ENCODE measurements at places on chromosomes 12 and 14.

GRCh38 chr14:68741839-68742470 is 50.9 kb downstream of the ZFP36L1 start:
- no peak for DNase-seq

DNA sequence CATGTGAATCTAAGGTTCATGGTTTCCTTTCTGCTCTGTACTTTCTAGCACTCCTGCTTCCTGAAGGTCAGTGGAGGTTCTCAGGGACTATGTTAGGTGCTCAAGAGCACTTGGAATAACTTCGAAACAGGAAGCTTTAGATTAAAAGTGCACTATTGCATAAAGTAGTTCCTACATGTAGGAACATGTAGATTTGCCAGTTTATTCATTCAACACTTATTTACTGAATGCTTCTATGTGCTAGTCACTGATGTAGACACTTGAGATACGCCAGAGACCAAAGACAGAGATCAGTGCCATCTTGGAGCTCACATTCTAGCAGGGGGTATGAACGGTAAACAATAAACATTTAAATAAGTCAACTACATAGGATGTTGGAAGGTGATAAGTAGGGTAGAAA is 87.7 kb downstream of the DHRS2 start:
- no peak for DNase-seq

GRCh38 chr12:132505852-132506219 is 15.9 kb downstream of the FBRSL1 start:
- no peak for DNase-seq

- no peak for DNase-seq
Observed at GRCh38 chr12:64745259-64745807, 13.9 kb downstream of the GNS start.

DNA sequence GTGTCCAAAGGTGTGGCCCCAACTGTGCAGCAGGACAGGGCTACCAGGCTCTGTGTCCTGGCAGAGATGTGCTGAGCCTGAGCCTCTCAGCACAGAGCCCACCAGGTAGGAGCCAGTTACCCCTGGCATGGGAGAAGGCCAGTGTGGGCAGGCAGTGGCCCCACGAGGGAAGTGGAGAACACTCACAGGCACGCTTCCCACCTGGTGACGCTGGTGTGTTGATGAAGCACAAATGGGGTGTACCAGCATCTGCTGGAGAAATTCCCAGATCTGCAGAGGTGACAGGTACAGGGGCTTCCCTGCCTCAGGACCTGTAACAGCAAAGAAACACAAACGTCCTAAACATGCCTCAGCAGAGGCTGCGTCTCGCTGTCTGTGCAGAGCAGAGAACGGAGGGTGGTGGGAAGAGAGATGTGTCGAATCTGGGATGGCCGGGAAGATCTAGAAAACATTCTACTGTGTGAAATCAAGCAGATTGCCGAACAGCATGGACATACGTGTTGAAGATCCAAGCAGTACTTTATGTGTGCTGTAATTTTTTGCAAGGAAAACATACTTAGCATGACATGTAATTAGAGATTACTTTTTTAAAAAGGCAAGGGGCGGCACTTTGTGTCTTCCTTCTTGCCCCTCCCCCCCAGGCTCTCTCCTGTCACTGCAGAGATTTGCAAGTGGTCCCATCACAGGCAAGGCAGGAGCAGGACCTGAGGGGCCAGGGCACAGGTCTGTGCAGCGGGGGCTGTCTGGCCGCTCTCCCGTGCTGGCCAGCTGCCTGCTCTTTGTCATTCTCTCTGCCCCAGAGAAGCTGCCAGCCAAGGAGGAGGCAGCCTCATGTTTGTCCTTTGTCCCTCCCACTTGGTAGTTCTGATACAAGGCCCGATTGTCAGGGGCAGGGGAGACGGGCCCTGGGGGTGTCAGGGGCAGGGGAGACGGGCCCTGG is 17.3 kb downstream of the HIP1R start:
- DNase-seq, result no peak

GRCh38 chr14:102058961-102059360 is 27.9 kb downstream of the HSP90AA1 start:
- no peak for DNase-seq

GRCh38 chr12:50309950-50310349 is 26.6 kb upstream of the LIMA1 start:
- DNase-seq, result no peak

- DNase-seq, result no peak
Observed at GRCh38 chr12:65822732-65823512, 1.4 kb upstream of the HMGA2 start.

GRCh38 chr12:57500213-57500612 is 12.3 kb downstream of the MARS1 start:
- DNase-seq, result no peak

DNA sequence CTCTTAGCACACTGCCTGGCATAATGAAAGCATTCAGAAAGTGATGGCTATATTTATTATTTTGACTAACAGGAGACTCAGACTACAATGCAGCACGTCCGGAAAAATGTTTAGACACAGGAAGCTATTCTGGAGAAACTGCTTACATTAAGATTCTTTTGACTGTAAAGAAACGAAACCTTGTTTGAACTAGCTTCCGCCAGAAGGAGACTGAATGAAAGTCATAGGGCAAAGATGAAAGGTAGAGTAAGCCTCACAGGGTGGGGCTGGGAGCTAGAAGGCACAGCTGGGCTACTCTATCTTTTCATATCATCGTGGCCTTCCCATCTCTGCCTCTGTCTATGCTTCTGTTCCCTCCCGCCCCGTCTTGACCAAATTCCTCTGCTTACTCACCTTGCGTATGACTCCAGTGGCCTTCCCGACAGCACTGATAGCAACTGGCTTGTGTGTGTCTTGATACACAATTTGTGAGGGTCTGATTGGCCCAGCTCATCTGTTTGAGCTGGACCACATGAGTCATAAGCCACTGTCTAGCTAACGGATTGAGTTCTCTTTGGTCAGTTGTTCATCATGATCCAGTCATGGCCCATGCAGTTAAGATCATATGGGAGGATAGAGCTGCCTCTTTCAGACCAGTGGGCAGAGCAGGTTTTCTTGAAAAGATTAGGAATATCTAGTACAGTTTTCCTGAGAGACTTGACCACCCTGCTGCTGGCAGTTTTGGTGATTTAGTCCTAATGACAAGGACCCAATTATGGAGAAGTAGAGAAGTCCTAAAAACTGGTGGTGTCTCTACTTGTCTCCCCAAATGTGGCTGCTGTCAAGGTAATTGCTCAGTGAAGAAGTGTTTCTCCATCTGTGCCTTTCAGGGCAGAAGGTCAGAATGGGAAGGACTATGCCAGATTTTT is 151.5 kb upstream of the SLC38A2 start:
- DNase-seq, result no peak

DNA sequence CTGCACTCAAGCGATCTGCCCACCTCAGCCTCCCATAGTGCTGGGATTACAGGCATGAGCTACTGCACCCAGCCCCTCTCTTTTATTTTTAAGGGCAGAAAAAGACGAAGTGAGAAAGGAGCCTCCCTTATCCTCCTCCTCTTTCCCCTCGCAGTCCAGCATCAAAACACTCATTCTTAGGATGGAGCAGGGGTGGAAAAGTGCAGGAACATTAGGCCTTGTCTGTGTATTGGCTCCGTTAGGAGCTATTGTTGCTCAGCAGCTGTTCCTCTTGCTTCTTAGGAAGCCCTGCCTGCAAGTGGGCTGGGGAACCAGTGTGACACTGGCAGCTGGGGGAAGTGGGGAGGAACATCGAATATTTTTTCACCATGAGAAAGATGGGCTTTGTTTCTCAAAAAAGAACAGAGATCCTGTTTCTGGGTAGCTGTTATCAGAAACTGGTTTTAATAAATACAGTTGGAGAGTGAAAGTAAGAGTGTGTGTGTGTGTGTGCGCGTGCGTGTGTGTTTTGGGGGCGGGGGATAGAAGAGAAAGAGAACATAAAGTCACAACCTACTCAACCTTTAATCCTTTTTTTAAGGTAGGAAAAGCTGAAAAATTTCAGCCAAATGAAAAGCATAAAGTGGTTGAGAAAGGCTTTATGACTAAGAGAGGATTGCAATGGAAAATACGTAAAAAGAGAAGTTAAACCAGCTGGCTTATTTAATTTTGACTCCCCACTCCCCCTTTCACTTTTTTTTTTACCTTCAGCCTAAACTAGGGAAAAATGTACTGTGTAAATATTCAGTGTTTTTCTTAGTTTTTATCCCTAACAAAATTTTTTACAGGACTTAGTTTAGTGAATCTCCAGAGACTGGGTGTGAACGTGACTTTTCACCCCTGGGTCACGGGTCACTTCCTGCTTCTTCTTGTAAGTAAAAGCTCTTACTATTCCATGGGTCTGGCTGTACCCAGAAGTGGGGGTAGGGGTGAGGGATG is 197.2 kb upstream of the PLEKHG7 start:
- no peak for DNase-seq

- DNase-seq, result no peak
Observed at GRCh38 chr12:3973973-3974644, 100.9 kb upstream of the PARP11 start.

- DNase-seq, result no peak
Observed at GRCh38 chr14:65560340-65561027, 148.0 kb downstream of the FUT8 start.

DNA sequence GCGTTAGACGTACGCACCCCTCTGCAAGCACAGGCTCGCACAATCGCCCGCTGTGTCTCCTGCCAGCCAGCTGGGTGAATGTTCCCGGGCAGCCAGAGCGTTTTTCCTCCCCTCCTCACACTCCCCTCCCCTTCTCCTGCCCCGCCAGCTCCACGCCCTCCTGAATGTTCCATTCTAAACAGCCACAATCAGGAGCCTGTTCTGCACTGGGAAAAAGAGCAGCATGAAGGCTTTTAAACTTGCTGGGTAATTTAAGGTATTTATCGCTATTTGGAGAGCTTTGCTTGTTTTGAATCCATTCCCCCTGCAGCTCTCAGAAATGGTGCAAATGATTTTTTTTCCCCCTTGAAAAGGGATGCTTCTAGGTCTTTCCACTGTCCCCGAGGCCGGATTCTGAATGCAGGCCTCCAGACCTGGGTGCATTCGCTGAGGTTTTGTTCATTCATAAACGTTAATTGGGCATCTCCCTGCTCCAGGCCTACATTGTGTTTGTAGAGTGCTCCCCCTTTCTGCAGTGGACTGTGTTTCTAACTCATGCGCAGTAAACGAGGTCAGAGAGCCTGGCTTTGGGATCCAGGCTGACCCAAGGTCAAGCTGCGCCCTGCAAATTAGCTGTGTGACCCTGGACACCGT is 212.5 kb downstream of the CHST11 start:
- no peak for DNase-seq

All from stimulated activated CD8-positive, alpha-beta memory T cell treated with anti-CD3 and anti-CD28 coated beads, Interleukin-4, amount 100 ng/mL, for 1 hour (primary cell).